ENCODE measurements at places on chromosomes 13 and 19. TPM values are rescaled to one million over a fixed set of nuclear protein-coding genes. Genes with fewer than 3 reads are reported as not detected.

The NAXD gene
- 21.2 TPM for polyA plus RNA-seq

The KLK6 gene
- not detected for polyA plus RNA-seq

The SLC7A10 gene
- not detected for polyA plus RNA-seq

The RGL3 gene
- 5.7 TPM for polyA plus RNA-seq

The FCAR gene
- polyA plus RNA-seq, result not detected

The PTPRH gene
- polyA plus RNA-seq, result 4.3 TPM

The CGB2 gene
- not detected for polyA plus RNA-seq

The ARHGAP45 gene
- polyA plus RNA-seq, result 5.8 TPM

The LIM2 gene
- polyA plus RNA-seq, result not detected

GRCh38 chr19:16283210-16284061 is 41.2 kb upstream of the KLF2 start:
- H3K27me3 ChIP-seq, result no peaks in the 10 kb centered on the region
- DNase-seq, result no peak
- peak overlapping the region; percentile 78 for H3K27ac ChIP-seq
- H3K4me3 ChIP-seq, result no peak overlapping the region
- H3K36me3 ChIP-seq, result no peaks in the 10 kb centered on the region
- H3K4me1 ChIP-seq, result no peaks in the 10 kb centered on the region

GRCh38 chr13:87677496-87678371 is 6.6 kb downstream of the SLITRK5 start:
- peak overlapping the region; percentile 40 for H3K4me3 ChIP-seq
- H3K36me3 ChIP-seq, result no peaks in the 10 kb centered on the region
- H3K27ac ChIP-seq, result no peak overlapping the region

- H3K36me3 ChIP-seq, result no peaks in the 10 kb centered on the region
- no peak overlapping the region for H3K27ac ChIP-seq
- no peak for DNase-seq
- H3K4me3 ChIP-seq, result no peak overlapping the region
- no peaks in the 10 kb centered on the region for H3K27me3 ChIP-seq
- no peaks in the 10 kb centered on the region for H3K4me1 ChIP-seq
Measured at GRCh38 chr13:24110011-24110410, 50.5 kb upstream of the SPATA13 start.

DNA sequence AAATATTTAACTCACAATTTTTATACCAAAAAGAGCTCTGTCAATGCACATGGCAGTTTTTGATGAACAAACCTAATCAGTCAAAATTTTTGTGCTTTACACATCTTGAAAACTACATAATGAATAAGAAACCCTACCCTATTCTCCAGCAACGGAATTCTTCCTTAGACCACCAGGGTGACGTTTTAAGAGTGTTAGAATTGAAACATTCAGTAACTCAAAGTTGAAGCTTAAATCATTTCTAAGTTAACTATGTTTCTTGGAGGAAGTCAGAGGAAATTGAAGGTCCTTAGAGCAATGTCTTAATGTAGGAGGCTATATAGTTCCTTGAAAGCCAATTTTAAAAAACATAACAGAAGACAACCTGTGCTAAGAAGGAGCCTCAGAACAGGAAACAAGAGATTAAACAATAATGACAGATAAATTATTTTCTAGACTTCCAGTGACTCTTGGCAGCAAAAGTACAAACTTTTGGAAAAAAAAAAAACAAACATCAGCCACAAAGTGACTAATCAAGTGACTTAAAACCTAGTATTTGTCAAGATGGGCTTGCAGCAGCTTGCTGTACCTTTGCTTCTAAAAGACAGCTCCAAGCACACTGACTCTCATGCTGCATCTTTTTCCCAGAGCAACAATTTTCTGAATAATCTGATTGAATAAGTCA is 6.2 kb downstream of the SPRY2 start:
- no peak overlapping the region for H3K4me3 ChIP-seq
- peaks cover 28% of the 10 kb centered on the region for H3K4me1 ChIP-seq
- no peaks in the 10 kb centered on the region for H3K27me3 ChIP-seq
- no peaks in the 10 kb centered on the region for H3K36me3 ChIP-seq
- no peak overlapping the region for H3K27ac ChIP-seq
- DNase-seq, result no peak

DNA sequence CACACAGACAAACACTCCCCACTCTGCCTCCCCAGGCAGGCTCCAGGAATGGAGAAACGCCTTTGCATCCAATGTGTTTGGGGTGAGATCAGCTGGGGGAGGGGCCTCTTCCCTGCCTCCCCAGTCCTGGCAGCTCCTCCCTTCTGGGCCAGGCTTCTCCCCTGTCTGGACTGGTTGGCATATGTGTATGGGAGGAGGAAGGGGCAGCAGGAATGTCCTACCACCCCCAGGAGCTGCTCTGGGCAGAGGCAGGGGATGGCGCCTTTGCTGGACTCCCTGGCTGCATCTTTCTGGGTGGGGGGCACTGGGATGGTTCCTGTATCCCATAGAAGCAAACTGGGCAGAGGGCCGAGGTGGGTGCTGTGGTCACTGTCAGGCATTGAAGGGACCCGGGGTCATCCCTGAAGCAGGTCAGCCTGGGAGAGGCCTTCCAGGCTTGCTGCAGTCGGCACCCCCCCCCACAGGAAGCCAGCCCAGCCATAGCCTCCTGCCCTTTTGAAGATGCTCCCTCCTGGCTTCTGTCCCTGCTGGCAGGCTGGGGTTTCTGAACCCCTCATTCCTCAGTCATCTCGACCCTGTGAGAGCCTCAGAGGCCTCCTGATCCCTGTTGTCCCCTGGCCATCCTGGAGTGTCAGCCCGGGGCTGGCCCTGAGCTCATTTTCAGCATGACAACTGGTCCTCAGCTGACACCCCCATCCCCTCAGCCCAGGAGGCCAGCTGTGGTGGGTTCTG is 21.2 kb upstream of the SLC7A10 start:
- H3K4me1 ChIP-seq, result peaks cover 49% of the 10 kb centered on the region
- H3K27me3 ChIP-seq, result no peaks in the 10 kb centered on the region
- no peak overlapping the region for H3K4me3 ChIP-seq
- peak overlapping the region; percentile 67 for H3K27ac ChIP-seq
- no peak for DNase-seq
- no peaks in the 10 kb centered on the region for H3K36me3 ChIP-seq

GRCh38 chr13:41971848-41972247 is 10.9 kb upstream of the VWA8 start:
- H3K36me3 ChIP-seq, result no peaks in the 10 kb centered on the region
- H3K27me3 ChIP-seq, result no peaks in the 10 kb centered on the region
- peaks cover 2% of the 10 kb centered on the region for H3K4me1 ChIP-seq

DNA sequence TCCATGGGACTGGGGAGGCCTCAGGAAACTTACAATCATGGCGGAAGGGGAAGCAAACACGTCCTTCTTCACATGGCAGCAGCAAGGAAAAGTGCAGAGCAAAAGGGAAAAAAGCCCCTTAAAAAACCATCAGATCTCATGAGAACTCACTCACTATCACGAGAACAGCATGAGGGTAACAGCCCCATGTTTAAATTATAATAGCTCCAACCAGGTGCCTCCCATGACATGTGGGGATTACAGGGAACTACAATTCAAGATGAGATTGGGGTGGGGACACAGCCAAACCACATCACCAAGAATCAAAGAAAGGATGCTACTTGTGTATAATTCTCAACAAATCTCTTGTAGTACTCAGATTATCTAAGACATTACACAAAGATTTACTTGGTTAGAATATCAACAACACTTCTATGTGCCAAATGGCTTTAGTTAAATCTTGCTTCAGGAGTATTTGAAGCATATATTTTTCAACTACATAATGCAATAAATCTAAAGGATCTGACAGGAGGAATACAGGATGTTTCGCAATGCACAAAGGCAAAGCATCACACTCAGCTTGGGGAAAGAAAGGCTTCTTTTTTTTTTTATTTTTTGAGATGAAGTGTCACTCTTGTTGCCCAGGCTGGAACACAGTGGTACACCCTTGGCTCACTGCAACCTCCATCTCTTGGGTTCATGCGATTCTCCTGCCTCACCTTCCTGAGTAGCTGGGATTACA is 180.0 kb downstream of the LHFPL6 start:
- H3K36me3 ChIP-seq, result no peaks in the 10 kb centered on the region
- H3K4me3 ChIP-seq, result no peak overlapping the region
- no peak for DNase-seq
- no peaks in the 10 kb centered on the region for H3K4me1 ChIP-seq

DNA sequence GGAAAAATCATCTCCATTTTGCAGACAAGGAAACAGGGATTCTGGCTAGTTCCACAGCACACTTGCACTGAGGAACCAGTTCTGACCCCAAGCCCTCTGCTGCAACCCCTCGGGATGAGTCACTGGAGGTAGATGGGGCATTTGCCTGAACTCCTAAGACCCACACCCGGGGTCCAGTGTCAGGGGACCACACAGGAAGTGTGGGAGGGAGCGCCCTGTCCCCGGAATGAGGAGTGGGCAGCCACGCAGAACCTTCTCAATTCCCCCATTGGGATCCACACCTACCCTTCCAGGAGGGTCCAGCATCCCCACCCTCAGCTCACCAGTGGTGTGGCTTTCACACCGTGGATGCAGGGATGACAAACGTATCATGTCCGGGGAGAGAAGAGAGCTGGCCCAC is 62.7 kb downstream of the TSHZ3 start:
- no peak overlapping the region for H3K4me3 ChIP-seq
- H3K36me3 ChIP-seq, result no peaks in the 10 kb centered on the region
- H3K4me1 ChIP-seq, result no peaks in the 10 kb centered on the region
- no peak for DNase-seq
- no peaks in the 10 kb centered on the region for H3K27me3 ChIP-seq

GRCh38 chr19:54792814-54793213 is 10.6 kb upstream of the KIR2DL4 start:
- H3K4me3 ChIP-seq, result no peak overlapping the region
- no peak overlapping the region for H3K27ac ChIP-seq
- no peaks in the 10 kb centered on the region for H3K4me1 ChIP-seq
- no peak for DNase-seq
- peaks cover 3% of the 10 kb centered on the region for H3K27me3 ChIP-seq

- no peak overlapping the region for H3K27ac ChIP-seq
- no peak overlapping the region for H3K4me3 ChIP-seq
- no peaks in the 10 kb centered on the region for H3K36me3 ChIP-seq
- no peaks in the 10 kb centered on the region for H3K4me1 ChIP-seq
Measured at GRCh38 chr19:4738734-4739133, 15.1 kb upstream of the DPP9 start.

GRCh38 chr13:64453831-64454230 is 2776.3 kb downstream of the PCDH9 start:
- no peak overlapping the region for H3K4me3 ChIP-seq
- no peaks in the 10 kb centered on the region for H3K27me3 ChIP-seq
- H3K4me1 ChIP-seq, result no peaks in the 10 kb centered on the region
- no peak overlapping the region for H3K27ac ChIP-seq
- H3K36me3 ChIP-seq, result no peaks in the 10 kb centered on the region

DNA sequence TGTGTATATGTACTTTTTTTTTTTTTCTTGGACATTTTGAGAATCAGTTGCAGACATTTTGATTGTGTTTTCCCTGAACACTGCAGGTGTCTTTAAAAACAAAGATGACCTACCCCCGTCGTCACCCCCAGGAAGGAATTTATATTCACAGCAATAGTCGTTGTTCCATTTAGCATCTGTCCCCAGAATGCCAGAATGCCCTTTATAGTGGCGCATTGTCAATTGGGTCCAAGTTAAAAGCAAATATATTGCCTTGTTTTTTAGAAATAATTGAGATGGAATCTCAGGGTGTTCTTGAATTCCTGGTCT is 1.8 kb upstream of the RNF225 start:
- H3K4me1 ChIP-seq, result no peaks in the 10 kb centered on the region
- peaks cover 5% of the 10 kb centered on the region for H3K27me3 ChIP-seq
- H3K36me3 ChIP-seq, result peaks cover 33% of the 10 kb centered on the region
- no peak for DNase-seq
- H3K4me3 ChIP-seq, result no peak overlapping the region

GRCh38 chr13:57527114-57527735 is 104.3 kb upstream of the PCDH17 start:
- no peak overlapping the region for H3K4me3 ChIP-seq
- DNase-seq, result no peak
- H3K27me3 ChIP-seq, result no peaks in the 10 kb centered on the region
- no peaks in the 10 kb centered on the region for H3K36me3 ChIP-seq

DNA sequence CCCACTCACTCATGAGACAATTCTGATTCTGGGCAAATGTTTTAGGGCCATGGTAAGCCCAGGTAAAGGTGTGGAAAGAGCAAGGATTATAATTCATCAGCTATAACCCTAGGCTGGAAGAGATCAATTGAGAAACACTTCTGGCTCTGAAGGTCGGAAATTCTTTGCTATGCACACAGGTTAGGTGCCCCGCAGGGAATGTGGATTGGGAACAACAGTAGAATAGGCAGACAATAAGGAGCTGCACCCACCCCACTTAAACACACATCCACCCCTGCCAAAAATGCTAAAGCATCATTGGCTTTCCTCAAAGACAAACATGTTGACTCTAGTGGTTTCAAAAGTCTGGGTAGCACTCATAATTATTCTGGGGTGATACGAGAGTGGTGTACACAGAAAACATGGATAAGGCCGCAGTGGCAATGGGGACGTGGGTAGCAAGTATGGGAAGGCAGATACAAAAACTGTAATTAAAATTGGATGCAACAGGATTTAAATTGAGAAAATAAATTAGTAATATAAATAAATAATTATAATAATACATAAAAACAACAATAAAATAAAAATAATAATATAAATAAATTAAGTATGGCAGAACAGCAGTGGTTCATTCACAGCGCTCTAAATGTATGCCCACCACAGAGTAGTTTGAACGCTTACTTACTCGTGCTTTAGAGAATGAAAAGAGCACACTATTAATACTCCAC is 8.6 kb downstream of the EFNB2 start:
- peaks cover 6% of the 10 kb centered on the region for H3K27me3 ChIP-seq
- H3K4me1 ChIP-seq, result no peaks in the 10 kb centered on the region
- no peaks in the 10 kb centered on the region for H3K36me3 ChIP-seq
- H3K27ac ChIP-seq, result no peak overlapping the region
- DNase-seq, result no peak

- H3K27me3 ChIP-seq, result no peaks in the 10 kb centered on the region
- H3K27ac ChIP-seq, result no peak overlapping the region
- H3K36me3 ChIP-seq, result no peaks in the 10 kb centered on the region
- H3K4me1 ChIP-seq, result no peaks in the 10 kb centered on the region
Measured at GRCh38 chr13:47865883-47866282, 135.2 kb downstream of the SUCLA2 start.

GRCh38 chr13:92028695-92029094 is 630.3 kb downstream of the GPC5 start:
- no peak for DNase-seq
- no peaks in the 10 kb centered on the region for H3K4me1 ChIP-seq
- no peaks in the 10 kb centered on the region for H3K36me3 ChIP-seq

- no peaks in the 10 kb centered on the region for H3K27me3 ChIP-seq
- no peak for DNase-seq
- peaks cover 6% of the 10 kb centered on the region for H3K4me1 ChIP-seq
- no peak overlapping the region for H3K4me3 ChIP-seq
- no peak overlapping the region for H3K27ac ChIP-seq
Measured at GRCh38 chr13:40549500-40550094, 116.8 kb downstream of the FOXO1 start.

GRCh38 chr19:51735759-51736449 is 12.1 kb upstream of the HAS1 start:
- no peaks in the 10 kb centered on the region for H3K27me3 ChIP-seq
- H3K27ac ChIP-seq, result peak overlapping the region; percentile 28
- no peak for DNase-seq
- H3K4me3 ChIP-seq, result no peak overlapping the region
- H3K4me1 ChIP-seq, result no peaks in the 10 kb centered on the region
